ENCODE measurements at places on chromosomes 4 and X.
A peak's percentile ranks its signal among the peaks of the same experiment; 100 is the strongest.

DNA sequence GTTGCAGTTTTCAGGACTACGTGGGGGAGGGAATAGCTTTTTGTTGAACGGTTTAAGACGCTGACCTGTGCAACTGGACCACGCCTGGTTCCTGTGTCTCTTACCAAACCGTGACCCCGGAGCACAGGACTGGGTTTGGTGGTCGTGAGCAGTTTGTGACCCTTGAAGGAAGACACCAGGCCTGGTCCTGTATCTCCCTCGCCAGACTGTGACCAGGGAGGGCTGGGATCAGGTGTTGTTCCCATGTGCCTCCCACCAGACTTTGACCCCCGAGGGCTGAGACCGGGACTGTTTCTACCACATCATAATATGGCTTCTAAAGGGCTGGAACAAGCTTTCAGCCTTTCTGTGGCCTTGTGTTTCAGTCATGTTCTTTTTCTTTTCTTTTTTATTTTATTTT lies 683 bp downstream of the EBP start:
- H3K4me1 ChIP-seq, result peaks cover 6% of the 10 kb centered on the region
- no peaks in the 10 kb centered on the region for H3K27me3 ChIP-seq
- peaks cover 9% of the 10 kb centered on the region for H3K36me3 ChIP-seq
- peak overlapping the region; percentile 60 for H3K4me3 ChIP-seq
- no peak for DNase-seq

DNA sequence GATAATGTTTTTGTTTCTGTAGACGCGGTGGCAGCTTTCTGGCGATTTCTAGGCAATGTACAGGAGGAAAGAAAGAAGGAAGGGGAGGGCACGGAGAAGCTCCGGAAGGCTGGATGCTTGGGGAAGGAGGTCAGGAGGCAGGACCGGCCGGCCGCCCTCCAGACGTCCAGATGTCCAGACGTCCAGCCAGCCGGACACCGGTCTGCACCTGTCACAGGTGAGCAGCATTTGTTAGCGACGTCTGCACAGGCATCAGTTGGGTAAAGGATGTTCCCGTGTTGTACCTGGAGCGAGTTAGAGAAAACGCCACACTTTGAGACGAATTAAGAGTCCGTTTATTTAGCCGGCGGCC lies 90.0 kb upstream of the PPP2R3B start:
- H3K27me3 ChIP-seq, result no peaks in the 10 kb centered on the region
- H3K4me3 ChIP-seq, result no peak overlapping the region
- no peak overlapping the region for H3K27ac ChIP-seq
- no peaks in the 10 kb centered on the region for H3K4me1 ChIP-seq
- H3K36me3 ChIP-seq, result no peaks in the 10 kb centered on the region
- DNase-seq, result no peak

- H3K4me1 ChIP-seq, result peaks cover 8% of the 10 kb centered on the region
- H3K4me3 ChIP-seq, result no peak overlapping the region
- no peak overlapping the region for H3K27ac ChIP-seq
- no peaks in the 10 kb centered on the region for H3K27me3 ChIP-seq
- no peak for DNase-seq
- H3K36me3 ChIP-seq, result peaks cover 45% of the 10 kb centered on the region
These were observed 35.5 kb downstream of the OFD1 start for GRCh38 chrX:13770013-13770535.

DNA sequence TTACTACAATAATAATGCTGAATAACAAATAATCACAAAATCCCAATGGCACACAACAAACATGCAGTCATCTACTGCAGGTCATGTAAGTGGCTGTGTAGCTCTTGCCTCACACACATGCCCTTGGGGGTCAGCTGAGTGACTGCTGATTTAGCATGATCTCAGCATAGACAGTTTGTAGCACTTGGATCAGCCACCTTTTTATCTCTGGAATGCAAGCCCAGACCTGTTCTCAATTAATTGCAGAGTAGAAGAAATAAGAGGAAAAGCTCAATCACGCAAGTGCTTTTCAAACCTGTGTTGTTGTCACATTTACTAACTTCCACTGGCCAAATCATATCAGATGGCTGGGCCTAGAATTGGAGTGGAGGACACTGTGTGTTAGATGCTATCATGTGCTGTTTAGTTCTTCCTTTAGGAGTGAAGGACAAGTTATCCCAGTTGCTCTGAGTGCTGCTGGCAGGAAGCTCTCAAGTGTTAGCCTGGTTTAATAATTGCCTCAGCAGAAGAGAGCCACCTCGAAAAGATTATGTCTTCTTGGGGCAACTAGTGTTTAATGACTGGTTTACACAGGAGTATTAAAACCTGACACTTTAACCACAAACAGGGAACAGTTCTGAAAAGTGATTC lies 128.3 kb upstream of the EPHA5 start:
- DNase-seq, result no peak
- no peaks in the 10 kb centered on the region for H3K27me3 ChIP-seq
- no peaks in the 10 kb centered on the region for H3K4me1 ChIP-seq
- H3K36me3 ChIP-seq, result no peaks in the 10 kb centered on the region
- H3K4me3 ChIP-seq, result no peak overlapping the region
- no peak overlapping the region for H3K27ac ChIP-seq

GRCh38 chrX:19627533-19627932 lies 112.2 kb upstream of the MAP3K15 start:
- no peak overlapping the region for H3K27ac ChIP-seq
- no peaks in the 10 kb centered on the region for H3K27me3 ChIP-seq
- no peaks in the 10 kb centered on the region for H3K36me3 ChIP-seq
- no peaks in the 10 kb centered on the region for H3K4me1 ChIP-seq
- DNase-seq, result no peak

DNA sequence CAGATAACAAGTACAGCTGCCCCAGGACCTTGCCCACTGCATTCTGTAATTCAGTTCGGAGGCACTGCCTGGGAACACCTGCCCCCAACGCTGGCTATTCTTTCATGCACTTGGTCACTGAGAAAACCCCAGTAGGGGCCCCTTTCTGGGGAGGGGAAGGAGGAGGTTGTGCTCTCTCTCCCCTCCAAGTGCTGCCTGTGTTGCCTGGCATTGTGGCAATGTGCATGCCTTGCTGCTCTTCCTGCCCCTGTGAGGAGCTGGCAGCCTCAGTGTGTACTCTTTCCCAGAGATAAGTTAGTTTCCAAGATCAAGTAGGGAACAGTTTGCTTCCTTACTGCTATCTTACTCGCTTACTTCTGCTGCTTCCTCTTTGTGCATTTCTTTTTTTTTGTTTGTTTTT lies 90.8 kb downstream of the AASDH start:
- peaks cover 6% of the 10 kb centered on the region for H3K27me3 ChIP-seq
- DNase-seq, result no peak
- H3K36me3 ChIP-seq, result no peaks in the 10 kb centered on the region
- H3K4me3 ChIP-seq, result no peak overlapping the region
- H3K4me1 ChIP-seq, result peaks cover 6% of the 10 kb centered on the region

DNA sequence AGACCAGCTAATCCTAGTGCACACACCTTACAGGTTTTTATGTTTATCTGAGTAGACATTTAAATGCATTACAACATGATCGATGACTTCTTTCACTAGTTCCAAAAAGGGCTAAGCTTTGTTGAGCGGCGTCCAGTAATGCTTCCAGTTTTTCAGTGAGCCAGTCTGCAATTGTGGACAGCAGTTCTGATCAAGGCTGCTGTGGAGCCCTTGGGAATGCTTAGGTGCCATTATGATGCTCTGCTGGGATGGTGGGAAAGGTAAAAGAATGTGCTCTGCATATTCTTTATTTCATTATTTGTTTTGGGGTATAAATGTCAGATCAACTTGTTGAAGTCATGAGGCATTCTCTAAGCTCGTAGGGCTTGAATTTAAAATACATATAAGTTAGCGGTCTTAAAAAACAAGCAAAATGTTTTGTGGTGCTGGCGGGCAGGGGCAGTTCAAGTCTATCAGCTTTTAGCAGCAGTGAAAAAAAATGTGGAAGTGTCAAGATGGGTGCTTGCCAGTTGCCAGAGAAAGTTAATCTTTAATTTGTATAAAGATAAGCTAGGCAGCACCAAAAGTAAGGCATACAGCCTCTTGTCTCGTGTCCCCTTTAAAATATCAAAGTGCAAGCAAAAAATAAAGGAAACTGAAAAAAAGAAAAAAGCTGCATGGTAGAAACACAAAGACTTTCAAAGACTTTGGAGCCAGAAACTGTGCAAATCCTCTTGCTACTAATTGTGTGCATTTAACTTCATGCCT lies 5.8 kb downstream of the MID1IP1 start:
- H3K27me3 ChIP-seq, result no peaks in the 10 kb centered on the region
- no peak for DNase-seq
- peak overlapping the region; percentile 91 for H3K27ac ChIP-seq
- H3K4me1 ChIP-seq, result peaks cover 11% of the 10 kb centered on the region

- no peak for DNase-seq
- no peak overlapping the region for H3K27ac ChIP-seq
- H3K27me3 ChIP-seq, result no peaks in the 10 kb centered on the region
- H3K4me3 ChIP-seq, result no peak overlapping the region
- no peaks in the 10 kb centered on the region for H3K4me1 ChIP-seq
These were observed 73.5 kb downstream of the PPP1R2C start for GRCh38 chrX:42704454-42704853.

- H3K4me3 ChIP-seq, result no peak overlapping the region
- H3K4me1 ChIP-seq, result no peaks in the 10 kb centered on the region
- H3K36me3 ChIP-seq, result no peaks in the 10 kb centered on the region
- H3K27ac ChIP-seq, result no peak overlapping the region
- no peaks in the 10 kb centered on the region for H3K27me3 ChIP-seq
These were observed 171.5 kb downstream of the PCDH18 start for GRCh38 chr4:137360761-137361160.

DNA sequence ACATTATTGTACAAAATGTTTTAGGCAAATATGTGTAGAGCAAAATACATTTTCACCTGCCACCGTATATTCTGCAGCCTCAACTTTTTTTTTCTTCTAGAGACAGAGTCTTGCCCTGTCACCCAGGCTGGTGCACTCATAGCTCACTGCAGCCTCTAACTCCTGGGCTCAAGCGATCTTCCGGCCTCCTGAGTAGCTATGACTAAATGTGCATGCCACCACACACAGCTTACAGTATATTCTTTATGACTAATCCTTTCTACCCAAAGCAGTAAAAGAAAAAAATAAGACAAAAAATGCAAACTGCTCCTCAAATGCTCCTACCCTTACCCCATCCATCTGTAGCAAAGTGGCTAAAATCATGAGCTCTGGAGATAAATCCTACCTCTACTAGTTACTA lies 426.3 kb downstream of the KCNIP4 start:
- H3K27me3 ChIP-seq, result no peaks in the 10 kb centered on the region
- H3K27ac ChIP-seq, result no peak overlapping the region
- H3K4me1 ChIP-seq, result no peaks in the 10 kb centered on the region
- DNase-seq, result no peak
- no peak overlapping the region for H3K4me3 ChIP-seq

DNA sequence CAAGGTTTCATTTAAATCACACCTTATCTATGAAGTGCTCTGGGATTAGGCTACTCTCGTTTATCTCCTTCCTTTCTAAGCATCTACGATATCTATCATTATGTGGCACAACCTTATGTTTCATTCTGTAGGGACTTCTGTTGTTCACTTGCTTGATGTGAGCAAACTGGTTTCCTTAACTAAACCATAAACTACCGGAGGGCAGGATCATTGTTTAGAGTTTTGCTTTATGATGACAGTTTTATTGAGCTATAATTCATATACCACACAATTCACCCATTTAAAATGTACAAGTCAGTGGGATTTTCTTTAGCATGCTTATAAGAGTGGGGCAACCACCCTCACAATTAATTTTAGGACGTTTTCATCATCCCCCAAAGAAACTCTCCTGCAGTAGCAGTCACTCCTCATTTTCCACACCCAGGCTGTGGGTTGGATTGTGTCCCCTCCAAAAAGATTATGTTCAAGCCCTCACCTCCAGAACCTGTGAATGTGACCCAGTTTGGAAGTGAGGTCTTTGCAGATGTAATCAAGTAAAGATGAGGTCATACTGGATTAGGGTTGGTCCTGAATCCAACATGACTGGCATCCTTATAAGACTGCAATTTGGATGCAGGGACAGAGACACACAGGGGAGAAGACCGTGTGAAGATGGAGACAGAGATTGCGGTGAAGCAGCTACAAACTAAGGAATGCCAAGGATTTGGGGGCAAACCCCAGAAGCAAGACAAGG lies 42.1 kb upstream of the SH3RF1 start:
- no peak for DNase-seq
- H3K36me3 ChIP-seq, result no peaks in the 10 kb centered on the region
- no peak overlapping the region for H3K27ac ChIP-seq
- no peak overlapping the region for H3K4me3 ChIP-seq
- no peaks in the 10 kb centered on the region for H3K27me3 ChIP-seq
- peaks cover 30% of the 10 kb centered on the region for H3K4me1 ChIP-seq

GRCh38 chr4:148094149-148094548 lies 348.1 kb downstream of the NR3C2 start:
- no peak for DNase-seq
- no peaks in the 10 kb centered on the region for H3K27me3 ChIP-seq
- no peak overlapping the region for H3K4me3 ChIP-seq
- no peaks in the 10 kb centered on the region for H3K36me3 ChIP-seq
- H3K27ac ChIP-seq, result no peak overlapping the region
- H3K4me1 ChIP-seq, result no peaks in the 10 kb centered on the region

DNA sequence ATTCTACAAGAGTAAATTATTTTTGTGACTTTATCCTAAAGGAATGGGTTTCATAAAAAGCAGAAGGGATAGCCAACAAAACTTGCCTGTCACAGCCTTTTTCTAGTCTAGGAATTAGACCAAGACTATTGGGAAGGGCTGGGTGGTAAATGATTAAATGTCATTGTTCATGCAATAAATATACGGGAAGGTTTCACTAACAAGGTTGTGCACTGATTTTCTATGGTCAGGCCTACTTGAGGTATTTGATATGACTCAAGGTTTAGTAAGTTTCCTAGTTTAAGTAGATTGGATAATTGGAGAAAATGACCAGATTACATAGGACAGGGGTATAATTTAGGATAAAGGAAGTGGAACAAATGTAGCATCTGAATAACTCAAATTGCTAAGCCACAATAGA lies 249.1 kb upstream of the BMP3 start:
- no peak for DNase-seq
- H3K36me3 ChIP-seq, result no peaks in the 10 kb centered on the region
- no peak overlapping the region for H3K4me3 ChIP-seq
- H3K27ac ChIP-seq, result no peak overlapping the region
- H3K27me3 ChIP-seq, result no peaks in the 10 kb centered on the region
- H3K4me1 ChIP-seq, result no peaks in the 10 kb centered on the region

GRCh38 chr4:177485528-177485927 lies 43.3 kb upstream of the AGA start:
- no peaks in the 10 kb centered on the region for H3K4me1 ChIP-seq
- no peak for DNase-seq
- H3K27ac ChIP-seq, result no peak overlapping the region
- H3K27me3 ChIP-seq, result no peaks in the 10 kb centered on the region

- H3K27ac ChIP-seq, result no peak overlapping the region
- no peaks in the 10 kb centered on the region for H3K27me3 ChIP-seq
- DNase-seq, result no peak
These were observed 729.3 kb upstream of the ACTRT1 start for GRCh38 chrX:128781506-128781905.

Data from lower lobe of right lung (tissue), 2 donors.